ENCODE measurements at places on chromosomes 3 and 15.

DNA sequence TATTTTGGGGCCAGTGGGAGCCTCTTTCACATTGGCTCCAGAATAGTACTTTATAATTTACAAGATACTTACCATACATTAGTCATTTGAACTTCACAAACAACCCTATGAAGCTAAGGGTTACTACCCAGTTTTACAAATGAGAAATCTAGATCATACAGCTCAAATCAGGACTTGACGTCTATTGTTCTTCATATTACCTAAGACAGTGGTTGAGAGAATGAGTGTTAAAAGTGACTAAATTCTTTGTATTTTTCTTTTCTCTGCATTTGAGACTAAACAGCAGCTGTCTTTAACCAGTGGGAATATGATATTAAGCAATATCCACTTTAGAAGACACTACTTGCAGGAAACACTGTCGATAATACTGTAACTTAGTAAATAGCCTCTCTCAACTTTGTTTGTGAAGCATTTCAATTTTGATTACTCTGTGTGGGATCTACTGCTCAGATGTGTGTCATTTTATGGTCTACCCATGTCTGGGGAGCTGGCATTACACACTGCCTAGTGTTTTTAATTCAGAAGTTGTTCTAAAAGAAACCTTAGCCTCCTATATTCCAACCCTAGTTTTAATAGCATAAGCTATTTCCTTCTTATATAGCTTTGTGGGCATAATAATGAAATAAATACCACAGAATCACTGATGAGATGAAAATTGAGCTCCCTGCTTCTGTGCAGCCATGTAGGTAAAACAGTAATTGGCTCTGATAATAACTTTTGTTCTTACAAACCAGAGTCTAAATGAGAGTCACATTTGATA, 45.9 kb downstream of the IQCH start:
- no peak overlapping the region for H3K4me3 ChIP-seq
- DNase-seq, result no peak
- no peak overlapping the region for H3K27ac ChIP-seq
- no peaks in the 10 kb centered on the region for H3K4me1 ChIP-seq
- H3K36me3 ChIP-seq, result no peaks in the 10 kb centered on the region

DNA sequence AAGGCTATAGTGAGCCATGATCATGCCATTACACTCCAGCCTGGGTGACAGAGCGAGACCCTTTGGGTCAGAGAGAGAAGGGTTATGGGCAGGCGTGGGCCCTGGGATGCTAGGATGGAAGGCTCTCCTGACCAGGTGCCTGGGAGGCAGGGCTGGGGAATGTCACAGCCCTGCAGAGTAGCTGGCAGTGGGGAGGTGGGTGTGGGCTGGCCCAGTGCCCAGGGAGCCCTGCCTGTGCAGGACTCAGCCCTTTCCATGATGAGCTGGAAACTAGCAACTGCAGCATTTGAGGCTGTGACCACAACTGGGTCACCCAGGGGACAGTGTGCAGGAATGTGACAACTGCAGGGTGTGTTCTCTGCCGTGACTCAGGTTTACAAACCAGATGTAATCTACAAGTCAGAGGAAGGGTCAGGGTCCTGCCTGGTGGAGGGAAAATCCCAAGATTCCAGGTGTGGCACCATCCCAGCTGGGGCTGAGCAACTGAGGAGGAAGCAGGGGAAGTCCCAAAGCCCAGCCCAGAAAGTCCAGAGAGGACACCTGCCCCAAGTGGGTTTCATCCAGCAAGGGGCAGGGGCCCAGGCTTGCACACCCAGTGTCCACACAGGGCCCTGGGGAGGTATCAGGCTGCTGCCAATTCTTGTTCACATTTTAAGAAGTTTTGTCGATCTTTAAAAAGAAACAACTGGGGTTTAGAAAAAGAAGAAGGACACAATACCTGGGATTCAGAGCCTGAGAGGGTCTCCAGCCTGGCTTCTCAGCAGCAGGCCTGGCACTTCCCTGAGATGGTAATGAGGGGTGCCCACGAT, 45.5 kb downstream of the SLC28A1 start:
- DNase-seq, result peak; percentile 13
- H3K36me3 ChIP-seq, result no peaks in the 10 kb centered on the region
- peaks cover 6% of the 10 kb centered on the region for H3K4me1 ChIP-seq

GRCh38 chr3:136802481-136802996, 16.4 kb upstream of the SLC35G2 start:
- no peaks in the 10 kb centered on the region for H3K27me3 ChIP-seq
- H3K4me1 ChIP-seq, result no peaks in the 10 kb centered on the region
- no peak overlapping the region for H3K4me3 ChIP-seq
- DNase-seq, result peak; percentile 52
- H3K36me3 ChIP-seq, result no peaks in the 10 kb centered on the region

DNA sequence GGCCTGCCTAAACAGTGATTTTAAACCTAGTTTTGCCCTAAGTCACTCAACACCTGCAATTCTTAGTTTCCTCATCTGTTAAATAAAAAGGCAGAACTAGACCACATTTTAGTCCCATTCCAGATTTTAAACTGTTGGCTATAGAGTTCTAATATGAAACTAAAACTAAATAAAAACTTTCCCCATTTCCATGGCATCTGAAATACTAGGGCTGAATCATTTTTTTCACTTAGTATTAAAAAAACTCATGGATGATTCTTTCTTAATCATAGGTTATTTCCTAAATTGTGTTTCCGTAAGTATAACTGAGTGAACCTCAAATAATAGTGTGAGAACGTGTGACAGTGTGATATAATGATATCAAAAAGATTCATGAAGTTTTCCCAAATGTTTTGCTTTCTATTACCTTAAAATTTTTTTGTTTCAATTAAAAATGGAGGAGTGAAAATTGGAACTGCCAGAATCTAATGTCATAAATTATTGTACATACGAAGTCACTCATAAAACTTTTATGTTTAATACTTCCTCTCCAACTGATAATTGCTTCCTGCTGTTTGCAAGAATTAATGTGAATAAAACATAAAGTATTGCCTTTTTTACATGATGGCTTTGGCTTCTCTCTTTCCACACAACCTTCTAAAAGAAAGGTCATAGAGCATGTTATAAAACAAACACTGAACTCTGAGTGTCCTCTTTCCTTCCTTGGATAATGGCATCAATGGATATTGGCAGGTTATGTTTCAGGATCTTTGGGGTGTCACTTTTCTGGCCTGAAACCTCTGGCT, 315.1 kb upstream of the MME start:
- no peak overlapping the region for H3K27ac ChIP-seq
- H3K4me3 ChIP-seq, result no peak overlapping the region
- no peaks in the 10 kb centered on the region for H3K36me3 ChIP-seq

- no peaks in the 10 kb centered on the region for H3K27me3 ChIP-seq
- no peak overlapping the region for H3K27ac ChIP-seq
- DNase-seq, result no peak
- peaks cover 3% of the 10 kb centered on the region for H3K4me1 ChIP-seq
- H3K36me3 ChIP-seq, result no peaks in the 10 kb centered on the region
- H3K4me3 ChIP-seq, result no peak overlapping the region
Observed at GRCh38 chr3:170508839-170509238, 77.0 kb downstream of the SLC7A14 start.

All from fibroblast of lung (primary cell).